ENCODE measurements at places on chromosomes 1 and 21.

- no peak for DNase-seq
Measured at GRCh38 chr1:12511128-12511484, 106.9 kb downstream of the DHRS3 start.

DNA sequence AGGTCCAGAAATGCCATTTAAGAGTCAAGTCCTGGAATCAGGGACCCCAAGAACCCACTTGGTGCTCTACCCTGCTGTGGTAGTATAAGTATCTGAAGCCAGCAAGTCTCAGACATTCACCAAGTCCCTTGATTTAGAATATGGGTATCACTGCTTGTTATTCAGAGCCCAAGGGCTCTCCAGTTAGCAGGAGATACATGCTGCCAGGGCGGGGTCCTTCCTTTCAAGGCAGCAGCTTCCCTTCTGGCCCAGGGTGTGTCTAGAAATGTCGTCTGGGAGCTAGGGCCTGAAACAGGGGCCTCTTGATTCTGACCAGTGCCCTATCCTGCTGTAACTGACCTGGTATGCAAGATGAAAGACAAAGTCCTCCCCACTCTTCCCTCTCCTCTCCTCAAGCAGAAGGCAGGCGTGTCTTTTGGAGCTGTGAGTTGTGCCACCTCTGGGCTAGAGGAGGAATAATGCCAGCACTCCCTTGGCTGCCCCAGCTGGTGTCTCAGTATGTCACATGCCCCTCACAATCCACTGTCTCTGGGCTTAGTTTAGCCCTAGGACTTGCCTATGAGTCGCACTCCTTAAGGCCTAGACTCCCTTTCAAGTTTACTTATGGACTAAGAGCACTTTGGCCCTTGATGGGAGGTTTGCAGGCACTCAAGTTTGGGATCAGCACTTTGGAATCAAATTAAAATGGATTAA is 200.2 kb downstream of the MRPL39 start:
- DNase-seq: no peak

DNA sequence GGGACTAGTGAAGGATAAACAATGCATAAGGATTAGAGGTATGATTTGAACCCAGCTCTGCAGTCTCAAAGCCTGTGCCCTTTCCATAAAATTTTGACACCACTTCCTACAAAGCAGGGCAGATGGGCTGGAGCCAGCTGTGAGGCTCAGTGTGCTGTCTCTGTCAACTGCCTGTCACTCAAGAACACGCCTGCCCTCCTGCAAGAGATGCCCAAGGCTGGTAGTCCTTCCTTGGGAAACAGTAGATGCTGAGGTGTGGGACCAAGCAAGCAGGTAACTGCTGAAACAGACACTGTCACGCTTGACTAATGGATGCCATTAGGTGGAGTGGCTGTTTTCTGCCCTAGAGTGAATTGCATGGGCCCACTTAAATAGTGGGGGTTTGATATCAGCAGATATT is 402.0 kb downstream of the PTPRU start:
- peak; percentile 64 for DNase-seq

DNA sequence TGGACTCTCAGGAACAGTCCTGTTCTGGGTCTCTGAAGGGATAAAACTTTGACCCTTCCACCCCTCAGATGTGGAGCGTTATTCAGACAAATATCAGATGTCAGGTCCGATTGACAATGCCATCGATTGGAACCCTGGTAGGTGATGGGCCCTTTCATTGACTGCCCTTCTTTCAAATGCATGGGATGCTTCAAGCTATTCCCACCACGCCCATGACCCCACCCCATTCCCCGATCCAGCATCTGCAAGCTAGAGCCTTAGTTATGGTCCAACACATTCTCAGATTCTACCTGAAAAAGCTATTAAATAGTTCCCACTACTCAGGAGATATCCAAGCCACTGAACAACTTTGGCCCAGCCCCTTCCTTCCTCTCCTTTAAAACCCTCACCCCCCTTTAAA is 12.5 kb downstream of the POLR3GL start:
- DNase-seq: no peak

- DNase-seq: no peak
Measured at GRCh38 chr1:169240449-169241232, 127.0 kb downstream of the NME7 start.

GRCh38 chr1:161953256-161953920 is 70.3 kb downstream of the OLFML2B start:
- DNase-seq: no peak
